Stimulated activated CD4-positive, alpha-beta T cell treated with anti-CD3 and anti-CD28 coated beads, Interleukin-1b, Interleukin-23, amount 100 ng/mL, for 4 hours (primary cell): ENCODE measurements at places on chromosomes 3 and 15.

GRCh38 chr3:49703443-49703927 lies 14.1 kb downstream of the RNF123 start:
- DNase-seq: peak; percentile 51

DNA sequence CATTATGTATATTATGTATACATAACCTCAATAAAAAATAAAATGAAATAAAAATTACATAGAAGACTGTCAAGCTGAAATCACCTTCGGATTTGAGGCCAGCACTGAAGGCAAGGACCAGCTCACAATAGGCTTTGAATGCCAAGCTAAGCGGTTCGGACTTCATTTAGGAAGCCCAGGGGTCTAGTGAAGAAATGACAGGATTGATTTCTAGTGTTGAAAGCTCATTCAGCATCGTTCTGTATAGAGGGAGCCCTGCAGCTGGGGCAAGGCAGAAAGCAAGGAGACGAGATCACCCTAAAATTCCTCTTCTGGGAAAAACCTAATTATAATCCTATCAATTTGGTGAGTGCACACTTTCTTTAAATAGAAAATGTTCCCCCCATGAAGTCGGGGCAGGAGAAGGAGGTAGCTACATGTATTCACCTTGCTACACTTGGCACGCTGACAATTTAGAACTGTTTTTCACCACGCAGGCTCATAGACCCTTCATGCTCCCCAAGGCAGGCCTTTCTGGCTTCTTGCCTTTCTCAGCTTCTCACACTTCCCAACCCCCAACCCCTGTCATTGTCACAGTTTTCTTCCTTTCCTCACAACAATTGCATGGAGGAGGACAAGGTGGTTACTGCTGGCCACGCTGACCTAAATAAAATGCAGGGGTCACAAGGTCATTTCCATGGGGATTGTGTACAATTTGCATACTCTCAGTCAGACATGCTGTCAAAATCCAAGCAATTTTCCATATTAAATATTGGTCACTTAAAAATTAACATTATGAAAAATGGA lies 44.4 kb upstream of the SSR3 start:
- DNase-seq: no peak

DNA sequence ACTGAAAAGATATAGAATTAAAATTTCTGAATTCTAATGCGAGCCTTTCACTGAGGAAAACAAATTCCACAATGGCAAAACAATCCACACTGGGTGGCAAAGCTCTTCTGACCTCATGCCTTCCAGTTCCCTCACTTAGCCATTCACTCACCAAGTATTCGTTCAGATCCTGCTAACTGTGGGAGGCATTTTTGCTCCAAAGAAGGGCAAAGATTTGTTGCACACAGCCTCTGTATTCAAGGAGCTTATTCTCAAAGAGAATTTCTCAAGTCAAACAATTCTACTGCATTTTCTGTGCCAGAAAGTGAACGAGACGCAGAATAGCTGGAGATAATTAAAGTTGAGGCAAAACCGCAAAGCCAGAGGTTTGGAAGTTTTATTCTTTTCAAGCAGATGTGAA lies 77.3 kb downstream of the CPNE4 start:
- no peak for DNase-seq

DNA sequence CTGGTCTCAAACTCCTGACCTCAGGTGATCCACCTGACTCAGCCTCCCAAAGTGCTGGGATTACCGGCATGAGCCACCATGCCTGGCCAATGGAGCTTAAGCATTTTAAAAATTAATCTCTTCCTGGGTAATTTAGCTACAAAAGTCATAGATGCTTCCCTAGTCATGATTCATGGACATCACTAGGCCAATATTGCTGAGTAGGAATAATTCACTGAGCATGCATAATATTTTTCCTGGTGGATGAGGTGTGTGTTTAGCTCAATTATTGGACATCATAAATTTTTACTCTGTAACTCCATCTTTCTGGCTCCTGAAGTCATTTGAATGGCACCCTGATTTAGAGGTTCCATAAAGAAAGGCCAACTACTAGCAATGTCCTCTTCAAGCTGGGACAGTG lies 512.9 kb upstream of the AGTR1 start:
- no peak for DNase-seq

DNA sequence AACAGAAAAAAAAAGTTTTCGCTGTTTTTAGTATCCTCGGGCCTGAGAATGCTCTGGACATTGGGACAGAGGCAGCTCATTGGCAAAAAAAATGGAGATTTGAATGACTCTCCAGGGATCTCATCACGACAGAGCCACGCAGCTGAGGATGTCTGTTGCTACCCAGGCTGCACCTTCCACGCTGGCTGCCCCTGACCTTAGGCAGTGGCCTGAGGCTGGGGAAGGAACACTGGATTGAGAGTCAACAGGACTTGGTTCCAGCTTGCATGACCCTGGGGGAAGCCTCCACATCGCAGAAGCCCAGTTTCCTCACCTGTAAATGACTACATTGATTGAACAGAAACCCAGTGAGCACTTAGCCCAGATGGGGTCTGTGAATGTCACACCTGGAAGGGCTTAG lies 8.7 kb upstream of the ACSBG1 start:
- DNase-seq: no peak

- no peak for DNase-seq
These were observed 94.1 kb downstream of the ASB7 start for GRCh38 chr15:100696452-100696851.

GRCh38 chr3:113594066-113594465 lies 61.7 kb downstream of the SIDT1 start:
- DNase-seq: no peak

DNA sequence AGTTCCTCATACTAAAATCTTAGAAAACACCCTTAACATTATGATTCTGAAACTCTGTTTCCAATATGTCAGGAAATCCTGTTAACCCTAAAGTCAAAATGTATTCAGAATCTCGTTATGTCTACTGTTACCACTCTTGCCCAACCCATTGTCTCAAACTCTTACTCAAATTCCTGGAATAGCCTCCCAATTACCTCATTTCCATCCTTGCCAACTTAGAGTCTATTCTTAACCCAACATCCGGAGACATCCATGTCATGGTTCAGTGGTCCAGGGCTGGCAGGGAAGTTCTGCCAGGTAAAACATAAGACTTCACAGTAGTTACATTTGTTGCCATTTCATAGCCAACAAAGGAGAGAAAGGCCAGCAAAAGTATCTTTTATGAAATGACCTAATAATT lies 593.9 kb downstream of the PYDC2 start:
- DNase-seq: no peak

DNA sequence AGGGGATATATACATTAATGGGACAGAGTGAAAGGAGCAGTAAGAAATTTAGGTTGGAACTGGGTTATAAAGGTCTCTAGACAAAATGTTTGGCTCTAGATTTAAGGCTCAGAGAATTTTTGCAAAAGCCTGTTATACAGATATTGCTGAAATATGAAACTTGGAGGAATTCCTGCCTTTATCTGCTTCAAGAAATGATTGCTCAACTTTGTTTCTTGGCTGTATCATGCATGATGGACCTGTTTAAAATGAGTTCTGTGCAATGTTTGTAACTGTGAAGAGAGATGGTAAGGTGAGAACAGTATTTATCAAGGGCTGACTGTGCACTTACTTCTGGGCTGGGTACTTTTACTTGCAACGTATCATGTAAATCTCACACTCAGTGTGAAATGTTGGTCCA lies 3.3 kb downstream of the CRYBG3 start:
- DNase-seq: no peak

- DNase-seq: no peak
These were observed 34.9 kb downstream of the PPP1R2 start for GRCh38 chr3:195508185-195508584.

- no peak for DNase-seq
These were observed 7.5 kb upstream of the ATP11B start for GRCh38 chr3:182785756-182786155.

- DNase-seq: no peak
These were observed 1.3 kb upstream of the DENND6A start for GRCh38 chr3:57694146-57694545.

GRCh38 chr15:98875309-98875708 lies 132.3 kb downstream of the PGPEP1L start:
- DNase-seq: no peak

DNA sequence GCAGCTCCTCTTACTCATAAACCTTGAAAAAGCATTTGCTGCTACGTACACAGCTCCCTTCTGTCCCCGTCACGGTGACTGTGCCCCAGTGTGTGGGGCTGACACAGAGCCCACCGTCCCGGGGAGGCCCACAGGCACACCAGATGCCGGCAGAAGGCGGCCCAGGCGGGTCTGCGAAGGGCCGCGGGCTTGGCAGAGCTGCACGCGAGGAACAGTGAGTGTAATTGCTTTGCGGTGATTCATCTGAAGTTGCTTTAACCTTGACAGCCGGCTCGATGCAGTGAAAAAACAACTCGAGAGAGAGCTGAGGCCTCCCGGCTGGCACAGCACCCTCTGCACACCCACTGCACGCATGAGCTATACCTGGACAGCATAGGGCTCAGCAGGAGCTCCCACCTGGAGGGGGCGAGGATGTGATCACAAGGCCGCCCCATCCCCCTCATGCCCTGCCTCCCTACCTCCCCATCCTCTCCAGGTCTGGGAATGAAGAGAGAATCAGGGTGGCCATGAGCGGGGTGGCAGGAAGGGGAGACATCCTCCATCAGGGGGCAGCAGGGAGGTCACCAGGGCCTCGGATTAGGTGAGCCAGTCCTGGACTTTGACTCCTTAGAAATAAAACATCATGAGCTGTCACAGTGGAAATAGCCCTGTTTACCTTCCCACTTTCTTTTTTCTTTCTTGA lies 172.7 kb downstream of the MEGF11 start:
- DNase-seq: no peak

DNA sequence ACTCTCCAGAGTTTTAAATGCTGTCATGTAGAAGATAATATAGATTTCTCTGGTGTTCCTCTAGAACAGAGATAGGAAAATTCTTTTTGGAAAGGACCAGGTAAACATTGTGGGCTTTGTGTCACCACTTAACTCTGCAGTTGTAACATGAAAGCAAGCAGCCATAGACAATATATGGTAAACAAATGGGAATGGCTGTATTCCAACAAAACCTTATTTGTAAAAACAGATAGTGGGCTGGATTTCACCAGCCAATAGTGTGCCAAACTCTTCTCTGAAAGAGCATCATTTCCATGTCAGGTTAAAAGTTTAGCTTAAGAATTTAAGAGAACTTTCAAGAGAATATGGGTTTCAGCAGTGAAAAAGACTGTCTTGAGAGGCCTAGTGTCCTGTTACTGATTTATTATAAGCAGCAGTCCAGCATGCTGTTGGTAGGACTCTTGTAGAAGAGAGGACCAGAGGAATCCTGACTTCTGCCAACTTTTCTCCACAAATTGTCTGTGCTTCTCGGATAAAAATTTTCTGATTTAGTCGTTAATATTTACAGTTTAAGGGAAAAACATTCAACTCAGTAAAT lies 107.7 kb downstream of the TCF12 start:
- no peak for DNase-seq

GRCh38 chr3:57268416-57268815 lies 24.1 kb downstream of the ASB14 start:
- DNase-seq: no peak

- no peak for DNase-seq
These were observed 442.4 kb downstream of the MCTP2 start for GRCh38 chr15:94673801-94674200.

DNA sequence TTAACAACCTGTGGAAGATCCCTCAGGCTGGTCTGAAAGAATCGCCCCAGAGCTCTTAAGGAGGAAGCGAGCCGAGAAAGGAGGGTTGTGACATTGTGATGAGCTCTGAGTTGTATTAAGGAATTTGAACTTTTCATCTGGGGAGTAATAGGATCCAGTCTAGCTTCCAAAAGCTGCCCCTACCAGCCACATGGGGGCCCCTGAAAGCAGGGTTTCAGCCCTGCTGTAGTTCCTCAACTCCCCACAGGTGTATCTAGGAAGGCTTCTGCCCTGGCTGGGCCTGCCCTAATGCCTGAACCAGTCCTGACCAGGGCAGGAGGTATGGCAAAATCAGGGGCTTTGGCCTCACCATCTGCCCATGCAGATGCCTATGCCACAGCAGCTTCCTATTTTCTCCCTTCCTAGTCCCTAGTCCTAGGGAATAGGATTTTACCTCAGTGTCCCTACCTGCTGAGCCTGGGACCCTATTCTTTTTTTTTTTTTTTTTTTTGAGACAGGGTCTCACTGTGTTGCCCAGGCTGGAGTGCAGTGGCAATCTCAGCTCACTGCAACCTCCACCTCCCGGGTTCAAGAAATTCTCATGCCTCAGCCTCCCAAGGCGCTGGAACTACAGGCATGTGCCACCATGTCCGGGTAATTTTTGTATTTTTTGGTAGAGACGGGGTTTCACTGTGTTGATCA lies 5.0 kb upstream of the AP3S2 start:
- peak; percentile 22 for DNase-seq

DNA sequence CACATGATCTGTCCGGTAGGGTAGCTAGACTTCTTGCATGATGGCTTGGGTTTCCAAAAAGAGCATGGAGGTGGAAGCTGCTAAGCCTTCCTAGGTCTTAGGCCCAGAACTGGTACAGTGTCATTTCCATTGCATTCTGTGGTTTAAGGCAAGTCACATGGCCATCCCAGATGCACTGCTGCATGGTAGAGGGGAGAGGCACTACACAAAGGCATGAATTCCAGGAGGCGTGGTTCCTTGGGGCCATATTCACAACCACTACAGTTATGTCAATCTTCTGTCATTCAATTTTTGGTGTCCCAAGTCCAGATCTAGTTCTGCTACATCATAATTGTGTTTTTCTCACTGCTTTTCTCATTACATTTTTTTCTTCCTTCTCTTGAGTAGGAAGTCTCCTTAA lies 122.2 kb upstream of the CHRM5 start:
- no peak for DNase-seq

DNA sequence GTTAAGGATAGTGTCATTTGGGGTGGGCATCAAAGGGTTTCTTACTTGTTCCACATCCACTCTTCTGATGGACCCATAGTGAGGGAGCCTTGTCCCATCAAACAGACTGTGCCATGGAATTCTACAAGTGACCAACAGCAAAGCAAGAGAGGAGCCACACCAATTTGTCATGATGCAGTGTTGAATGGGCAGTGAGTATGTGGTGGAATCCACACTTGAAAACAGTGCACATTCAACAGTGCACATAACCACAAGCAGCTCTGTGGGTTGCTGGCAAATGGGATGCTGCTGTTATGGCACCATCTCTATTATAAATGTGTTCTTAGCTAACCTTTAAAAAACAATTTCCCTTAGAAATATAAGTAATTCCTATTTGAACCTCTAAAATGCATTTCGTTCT lies 52.5 kb upstream of the CPNE4 start:
- DNase-seq: no peak

DNA sequence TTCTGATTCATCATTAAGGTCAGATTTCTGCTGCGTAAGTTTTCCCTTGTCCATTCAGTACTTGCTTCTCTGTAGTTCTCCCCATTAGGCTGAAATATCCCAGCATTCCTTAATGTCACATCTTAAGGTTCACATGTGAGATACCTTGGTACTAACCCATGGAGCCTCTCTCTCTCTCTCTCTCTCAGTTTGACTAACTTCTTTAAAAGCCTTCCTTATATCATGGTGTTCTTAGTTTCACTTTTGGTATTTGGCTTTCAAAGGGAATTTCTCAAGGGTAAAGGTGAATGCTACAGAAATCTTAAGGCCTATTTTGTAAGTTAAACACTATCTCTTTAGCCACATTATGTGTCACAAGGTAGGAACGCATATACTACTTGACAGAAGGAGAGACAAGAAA lies 427.3 kb upstream of the ZNF717 start:
- DNase-seq: no peak
